ENCODE measurements at places on chromosomes 2 and 18.

GRCh38 chr2:207423886-207424285, 105.9 kb upstream of the CREB1 start:
- peak; percentile 57 for DNase-seq

GRCh38 chr18:2964361-2965010, 48.5 kb downstream of the LPIN2 start:
- DNase-seq: no peak

- DNase-seq: no peak
These were observed 32.5 kb downstream of the NABP1 start for GRCh38 chr2:191710411-191710900.

DNA sequence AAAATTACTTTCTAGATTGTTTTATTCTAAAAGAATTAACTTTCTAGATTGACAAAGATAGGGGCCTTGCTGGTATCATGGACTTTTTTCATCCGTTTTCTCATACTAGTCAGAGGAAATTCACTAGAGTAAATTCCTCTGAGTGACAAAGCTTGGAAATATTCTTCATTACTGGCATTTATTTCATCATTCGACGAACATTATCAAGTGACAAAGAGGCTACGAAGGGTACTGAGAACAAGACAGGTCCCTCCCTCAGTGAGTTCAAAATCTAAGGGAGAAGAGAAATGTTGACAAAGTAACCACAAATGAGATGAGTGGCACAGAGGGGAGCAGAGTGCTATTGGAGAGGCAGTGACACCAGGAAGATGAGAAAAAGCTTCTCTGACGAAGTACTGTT, 4.3 kb downstream of the EPG5 start:
- DNase-seq: peak; percentile 27

DNA sequence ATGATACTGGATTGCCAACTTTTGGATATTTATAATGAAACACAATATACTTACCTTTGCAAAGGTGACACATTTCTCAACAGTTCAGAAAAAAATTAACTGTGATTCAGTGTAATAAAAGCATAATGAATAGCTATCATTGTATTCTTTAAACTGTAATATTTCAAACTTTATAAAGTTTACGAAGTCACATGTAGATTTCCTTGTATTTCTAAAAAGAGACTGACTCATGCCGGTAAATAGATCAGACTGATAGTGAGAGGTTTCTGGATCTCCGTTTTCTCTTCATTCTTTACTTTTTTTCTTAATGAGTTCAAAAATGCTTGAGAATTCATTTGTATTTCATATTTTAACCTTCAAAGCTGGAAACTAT, 70.1 kb downstream of the EML4 start:
- no peak for DNase-seq

GRCh38 chr2:240435457-240435947, at the start of gene GPC1:
Gene GPC1 (plus strand): TSS chr2:240435663. CDS start chr2:240435919, 256 bp downstream.
- peak; percentile 53 for DNase-seq

DNA sequence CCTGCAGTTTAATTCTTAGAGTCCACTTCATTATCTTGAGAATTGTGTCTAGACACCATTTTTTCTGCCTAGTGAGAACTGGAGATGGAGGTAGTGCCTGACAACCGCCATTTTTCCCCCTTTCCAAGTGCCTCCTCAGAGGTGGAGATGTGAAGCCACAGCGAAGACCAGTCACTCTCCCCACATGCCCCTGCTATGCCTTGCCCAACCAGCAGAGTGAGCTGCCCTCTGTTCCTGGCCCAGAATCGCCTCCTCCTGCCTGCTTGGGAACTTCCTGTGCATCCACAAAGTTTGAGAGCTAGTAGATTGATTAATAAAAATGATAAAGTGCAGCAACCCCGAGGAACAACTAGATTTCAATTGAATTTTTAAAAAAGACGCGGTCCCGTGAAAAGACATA, 123.3 kb downstream of the CLIP4 start:
- DNase-seq: no peak

DNA sequence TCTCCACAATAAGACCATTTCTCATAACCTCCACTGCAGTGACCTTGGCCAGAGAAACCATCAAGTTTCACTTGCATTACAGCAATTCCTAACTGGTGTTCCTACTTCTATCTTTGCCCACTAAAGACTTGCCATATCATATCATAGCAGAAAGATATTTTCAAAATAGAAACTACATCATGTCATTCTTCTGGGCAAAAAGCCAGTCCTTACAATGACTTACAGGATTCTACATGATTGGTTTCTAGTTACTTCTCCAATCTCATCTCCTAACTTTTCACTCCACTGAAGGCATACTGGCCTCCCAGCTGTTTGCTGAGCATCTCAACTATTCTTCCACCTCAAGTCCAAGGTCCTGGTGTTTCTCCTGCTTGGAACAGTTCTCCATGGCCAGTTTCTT, 151.4 kb downstream of the HNMT start:
- no peak for DNase-seq

- DNase-seq: no peak
These were observed 122.1 kb upstream of the STPG4 start for GRCh38 chr2:47277187-47277586.

- DNase-seq: no peak
These were observed 32.7 kb upstream of the C1GALT1C1L start for GRCh38 chr2:43708891-43709290.

DNA sequence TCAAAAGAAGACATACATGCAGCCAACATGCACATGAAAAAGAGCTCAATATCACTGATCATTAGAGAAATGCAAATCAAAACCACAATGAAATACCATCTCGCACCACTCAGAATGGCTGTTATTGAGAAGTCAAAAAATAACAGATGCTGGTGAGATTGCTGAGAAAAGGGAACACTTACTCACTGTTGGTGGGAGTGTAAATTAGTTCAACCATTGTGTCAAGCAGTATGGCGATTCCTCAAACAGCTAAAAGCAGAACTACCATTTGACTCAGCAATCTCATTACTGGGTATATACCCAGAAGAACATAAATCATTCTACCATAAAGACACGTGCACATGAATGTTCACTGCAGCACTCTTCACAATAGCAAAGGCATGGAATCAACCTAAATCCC, 95.5 kb upstream of the XIRP2 start:
- peak; percentile 0 for DNase-seq

- peak; percentile 77 for DNase-seq
These were observed at the start of gene TMBIM1 for GRCh38 chr2:218292048-218293014. Gene TMBIM1 (minus strand): TSS chr2:218292503. CDS start chr2:218282141, 10,362 bp downstream.

DNA sequence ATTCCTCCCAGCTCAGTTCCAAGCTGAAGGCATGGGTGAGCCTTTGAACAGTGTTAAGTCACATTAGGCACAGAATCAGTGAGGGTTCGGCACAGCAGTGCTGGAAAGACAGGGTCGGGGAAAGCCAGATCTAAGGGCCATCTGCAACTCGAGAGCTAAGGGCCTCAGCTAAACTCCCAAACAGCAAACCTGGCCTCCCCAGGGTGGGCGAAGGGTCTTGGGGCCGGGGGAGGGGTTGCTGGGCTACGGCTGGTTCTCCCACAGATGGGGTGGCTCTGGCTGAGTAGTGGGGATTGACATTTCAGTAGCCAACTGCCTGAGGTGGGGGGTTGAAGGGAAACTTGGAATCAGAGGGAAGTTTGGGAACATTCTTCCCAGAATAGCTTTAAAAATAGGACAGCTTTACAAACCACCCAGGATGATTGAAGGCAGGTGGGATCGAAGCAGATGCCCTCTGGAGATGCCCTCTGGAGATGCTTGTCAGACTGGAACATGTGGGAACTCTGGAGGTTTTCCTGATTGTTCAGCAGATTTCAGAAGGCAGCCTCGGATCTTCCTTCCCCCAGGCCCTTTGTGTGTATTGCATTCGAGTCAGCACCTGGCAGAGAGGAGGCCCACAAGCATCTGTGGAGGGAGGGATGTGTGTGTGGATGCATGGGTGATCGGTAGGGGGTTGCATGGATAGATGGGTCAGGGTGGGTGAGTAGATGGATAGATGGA, 156.4 kb downstream of the SMAD7 start:
- DNase-seq: no peak

Measured in activated CD4-positive, alpha-beta T cell treated with anti-CD3 and anti-CD28 coated beads, Interleukin-2, Interleukin-4, amounts not matched to agents 100 ng/mL and 50 ng/mL, durations not matched to agents 16 hours and 8 hours (primary cell).